ENCODE measurements at places on chromosomes 5 and 9.

DNA sequence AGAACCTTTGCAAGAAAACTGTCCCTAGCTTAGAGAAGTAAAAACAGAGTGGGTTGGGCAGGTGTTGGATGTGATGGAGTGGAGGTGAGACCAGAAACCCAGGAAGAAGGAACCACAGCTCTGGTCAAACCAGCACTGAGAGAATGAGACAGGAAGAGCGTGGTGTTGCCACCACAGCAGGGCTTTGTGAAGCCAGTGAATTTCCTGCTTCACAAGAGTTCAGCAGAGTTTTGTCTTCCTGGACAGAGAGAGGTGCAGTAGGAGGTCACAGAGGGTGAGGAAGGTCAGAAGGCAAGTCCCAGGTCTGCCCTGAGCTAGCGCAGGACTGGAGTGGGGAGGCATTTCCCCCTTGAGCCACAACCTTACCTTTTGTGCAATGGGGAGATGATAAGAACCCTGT lies 2306.2 kb upstream of the ACO1 start:
- no peak overlapping the region for H3K27ac ChIP-seq
- no peaks in the 10 kb centered on the region for H3K27me3 ChIP-seq
- no peak for DNase-seq
- H3K36me3 ChIP-seq: no peaks in the 10 kb centered on the region
- H3K4me1 ChIP-seq: no peaks in the 10 kb centered on the region

DNA sequence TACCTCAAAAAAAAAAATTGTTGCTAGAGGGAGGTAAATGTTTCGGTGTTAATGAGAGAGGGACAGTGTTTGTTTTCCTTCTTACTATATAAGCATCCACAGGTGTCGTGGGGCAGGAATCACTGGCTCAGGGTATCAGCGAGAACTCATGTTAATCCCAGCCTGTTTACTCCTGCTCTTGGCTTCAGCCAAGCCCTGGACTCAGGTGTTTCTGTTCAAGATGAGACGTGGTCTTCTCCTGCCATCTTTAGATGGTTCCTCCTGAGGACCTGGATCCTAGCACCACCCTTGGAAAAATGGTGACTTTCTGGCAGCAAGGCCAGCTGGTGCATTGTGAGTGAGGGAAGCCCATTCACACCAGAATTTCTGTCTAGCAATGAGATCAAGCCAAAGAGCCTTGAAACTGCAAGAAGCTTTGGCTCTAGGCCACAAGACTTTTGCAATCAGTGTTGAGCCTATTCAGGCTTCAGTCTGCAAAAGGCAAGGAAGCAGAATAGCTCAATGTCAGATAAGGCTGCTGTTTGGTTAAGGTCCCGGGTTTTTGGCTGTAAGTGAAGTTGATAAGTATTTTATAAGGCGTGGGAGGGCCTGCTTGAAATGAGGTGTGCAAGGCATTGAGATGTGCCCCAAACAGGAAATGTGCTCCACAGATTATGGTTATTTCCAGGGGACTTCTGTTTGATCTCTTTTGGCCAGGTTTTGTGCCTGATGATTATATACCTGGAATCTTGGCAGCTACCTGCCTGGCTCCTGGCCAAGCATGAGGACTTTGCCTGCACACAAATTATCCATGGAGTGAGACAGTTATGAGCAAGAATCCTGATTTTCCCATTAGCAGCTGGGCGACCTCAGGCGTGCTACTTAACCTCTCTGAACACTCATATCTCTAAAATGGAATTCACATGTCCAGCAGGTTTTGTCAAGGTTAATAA lies 99.8 kb downstream of the TENT4A start:
- H3K4me1 ChIP-seq: no peaks in the 10 kb centered on the region
- H3K27me3 ChIP-seq: no peaks in the 10 kb centered on the region
- H3K4me3 ChIP-seq: no peak overlapping the region
- H3K36me3 ChIP-seq: no peaks in the 10 kb centered on the region

- DNase-seq: no peak
- no peaks in the 10 kb centered on the region for H3K27me3 ChIP-seq
- no peaks in the 10 kb centered on the region for H3K36me3 ChIP-seq
Measured at GRCh38 chr9:13970018-13970417, 343.9 kb downstream of the NFIB start.

DNA sequence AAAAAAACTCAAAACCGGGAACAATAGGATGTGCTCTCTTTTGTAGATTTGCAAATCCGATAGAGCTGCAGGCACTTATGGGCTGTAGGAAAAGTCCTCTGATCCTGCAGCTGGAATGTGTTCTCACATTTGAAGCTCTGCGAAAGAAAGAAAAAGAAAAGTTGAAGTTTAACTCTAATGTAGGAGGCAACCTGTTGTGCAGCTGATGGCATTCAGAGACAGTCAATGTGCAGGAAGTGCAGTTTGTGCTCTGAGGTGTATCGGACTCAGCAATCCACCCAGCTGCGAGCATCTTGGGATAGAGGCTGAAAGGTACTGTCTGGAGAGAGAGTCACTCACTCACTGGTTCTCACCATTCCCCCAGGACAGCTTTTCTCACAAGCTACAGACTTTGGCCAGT lies 339.2 kb downstream of the AGTPBP1 start:
- no peak for DNase-seq
- no peaks in the 10 kb centered on the region for H3K27me3 ChIP-seq
- H3K4me1 ChIP-seq: no peaks in the 10 kb centered on the region
- no peaks in the 10 kb centered on the region for H3K36me3 ChIP-seq

DNA sequence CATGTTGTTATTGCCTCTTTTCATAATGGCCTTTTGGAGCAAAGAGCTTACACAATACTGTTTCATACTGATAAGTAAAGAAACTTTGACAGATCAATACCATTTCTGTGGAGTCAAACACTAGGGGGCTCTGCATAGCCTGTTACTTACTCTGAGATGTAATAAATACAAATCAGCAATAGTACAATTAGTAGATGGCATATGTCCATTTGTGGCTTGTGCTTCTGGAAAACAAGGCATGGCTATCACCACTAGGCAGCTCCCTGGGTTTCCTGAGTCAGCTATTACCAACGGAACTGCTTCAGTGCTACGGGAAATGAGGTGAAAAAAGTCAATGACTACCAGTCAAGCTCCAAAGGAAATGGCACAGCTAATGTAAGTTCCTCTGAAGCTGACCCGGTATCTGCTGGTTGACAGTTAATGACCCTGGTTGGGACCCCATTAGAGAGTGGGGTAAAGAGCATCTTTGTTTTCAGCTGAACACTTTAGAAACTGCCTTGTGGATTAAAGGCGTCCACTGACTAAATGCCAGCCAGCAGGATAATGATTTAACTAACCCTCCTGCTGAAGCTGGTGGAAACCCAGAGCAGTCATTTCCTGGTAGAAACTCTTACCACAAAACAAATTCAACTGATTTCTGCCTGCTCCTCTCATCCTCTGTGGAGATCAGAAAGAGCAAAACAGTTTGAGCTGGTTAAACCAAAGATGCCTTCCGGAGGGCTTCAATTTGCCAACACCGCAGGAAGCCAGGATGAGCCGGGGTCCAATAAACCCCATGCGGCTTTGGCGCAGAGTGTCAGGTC lies 69.0 kb upstream of the FAM169A start:
- peaks cover 19% of the 10 kb centered on the region for H3K4me1 ChIP-seq
- peak overlapping the region; percentile 8 for H3K4me3 ChIP-seq
- no peaks in the 10 kb centered on the region for H3K36me3 ChIP-seq
- no peaks in the 10 kb centered on the region for H3K27me3 ChIP-seq
- peak; percentile 25 for DNase-seq
- peak overlapping the region; percentile 17 for H3K27ac ChIP-seq

All from CD4-positive, alpha-beta memory T cell (primary cell).